ENCODE measurements at places on chromosomes 4 and X.

DNA sequence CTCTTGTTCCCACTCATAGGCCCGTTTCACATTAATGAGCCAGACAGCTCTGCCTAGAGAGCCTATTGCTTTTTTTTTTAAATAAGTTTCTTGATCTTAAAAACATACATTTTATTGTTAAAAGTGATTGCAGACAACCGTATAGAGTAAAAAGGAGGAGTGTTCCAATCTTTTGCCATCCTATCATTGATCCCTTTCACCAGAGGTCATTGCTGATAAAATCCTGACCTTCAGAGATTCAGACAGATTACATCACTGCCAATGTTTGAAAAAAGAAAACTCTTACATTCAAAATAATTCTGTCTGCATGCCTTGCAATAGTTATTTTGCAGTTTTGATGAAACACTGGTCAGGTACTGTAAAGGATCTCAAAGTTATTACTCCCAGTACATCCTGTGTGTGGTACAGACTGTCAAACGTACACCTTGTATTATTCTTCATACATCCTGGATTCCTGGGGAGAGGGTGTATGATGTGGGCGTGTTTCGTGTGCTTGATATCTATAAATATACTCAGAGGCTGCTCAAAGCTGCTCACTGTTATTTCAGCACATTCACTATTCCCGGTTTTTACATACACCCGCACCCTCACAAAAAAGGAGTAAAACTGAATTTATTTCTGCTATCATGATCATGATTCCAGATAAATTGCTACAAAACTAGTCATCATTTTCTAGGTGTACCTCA is 15.4 kb upstream of the KLHL2 start:
- DNase-seq = no peak

DNA sequence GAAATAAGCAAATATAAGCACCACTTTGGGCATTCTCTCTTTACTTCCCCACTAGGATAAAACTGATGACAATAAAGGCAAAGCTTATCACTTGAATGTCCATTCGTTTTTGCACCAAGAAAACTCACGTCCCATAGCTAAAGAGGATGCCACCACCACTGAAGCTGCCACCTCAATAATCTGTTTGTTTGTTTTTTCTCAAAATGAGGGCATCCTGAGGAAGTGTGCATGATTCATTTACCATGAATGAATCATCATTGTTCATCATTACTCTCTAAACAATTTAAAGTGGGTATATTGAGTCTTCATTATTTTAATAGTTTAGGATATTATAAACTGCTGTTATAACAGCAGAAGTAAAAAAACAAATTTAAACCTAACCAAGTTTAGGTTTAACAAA is 168.2 kb downstream of the DCTD start:
- DNase-seq = no peak

DNA sequence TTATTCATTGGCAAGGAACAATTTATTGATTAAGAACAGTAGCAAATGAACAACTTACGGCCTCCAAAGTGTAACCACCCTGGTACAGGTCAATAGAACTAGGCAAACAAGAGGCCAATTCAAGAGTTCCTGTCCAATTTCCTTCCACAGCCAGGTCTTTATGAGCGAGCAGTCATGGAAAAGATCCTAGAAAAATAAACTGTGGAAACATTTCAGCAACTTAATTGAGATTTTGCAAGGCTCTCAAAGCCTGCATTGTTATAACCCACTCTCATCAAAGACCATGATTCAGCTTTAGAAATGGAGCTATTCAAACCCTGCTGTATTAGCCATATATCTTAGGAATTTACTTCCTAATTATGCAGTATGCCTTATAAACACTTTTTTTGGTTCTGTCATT is 43.6 kb downstream of the UNC5C start:
- DNase-seq = no peak

DNA sequence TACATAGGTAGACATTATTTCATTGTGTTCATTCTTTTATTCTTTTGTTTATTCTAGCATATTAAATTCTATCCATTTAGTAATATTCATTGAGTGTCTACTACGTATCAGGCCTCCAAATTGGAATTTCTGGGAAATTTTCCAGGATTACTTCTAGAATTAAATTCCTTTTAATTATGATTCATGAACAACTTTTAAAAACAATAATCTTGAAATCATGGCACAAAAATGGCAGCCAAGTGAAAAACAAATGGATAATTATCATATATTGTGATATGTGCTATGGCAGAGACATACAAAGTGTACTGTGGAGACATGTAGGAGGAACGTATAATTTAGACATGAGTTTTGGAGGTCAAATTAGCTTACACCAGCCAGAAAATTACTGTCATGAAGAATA is 868.5 kb downstream of the FAT4 start:
- no peak for DNase-seq

GRCh38 chr4:48546336-48546735 is 56.3 kb downstream of the ZAR1 start:
- DNase-seq = no peak

- no peak for DNase-seq
These were observed 2.7 kb downstream of the RUFY3 start for GRCh38 chr4:70724463-70724862.

DNA sequence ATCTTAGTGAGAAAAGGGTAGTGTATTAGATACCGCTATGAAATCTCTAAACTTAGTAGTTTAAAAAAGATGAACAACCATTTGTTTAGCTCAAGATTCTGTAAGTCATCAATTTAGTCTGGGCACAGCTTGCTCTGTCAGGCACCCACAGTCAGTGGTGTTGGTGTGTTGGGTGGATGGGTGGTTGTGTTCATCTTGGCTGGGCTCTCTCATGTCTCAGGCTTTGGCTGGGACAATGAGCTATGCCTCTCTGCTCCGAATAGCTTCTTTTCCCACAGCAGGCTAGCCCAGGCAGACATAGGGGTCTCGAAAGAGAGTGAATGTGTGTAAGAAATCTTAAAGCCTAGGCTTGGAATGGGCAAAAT is 127.0 kb upstream of the GATB start:
- no peak for DNase-seq

DNA sequence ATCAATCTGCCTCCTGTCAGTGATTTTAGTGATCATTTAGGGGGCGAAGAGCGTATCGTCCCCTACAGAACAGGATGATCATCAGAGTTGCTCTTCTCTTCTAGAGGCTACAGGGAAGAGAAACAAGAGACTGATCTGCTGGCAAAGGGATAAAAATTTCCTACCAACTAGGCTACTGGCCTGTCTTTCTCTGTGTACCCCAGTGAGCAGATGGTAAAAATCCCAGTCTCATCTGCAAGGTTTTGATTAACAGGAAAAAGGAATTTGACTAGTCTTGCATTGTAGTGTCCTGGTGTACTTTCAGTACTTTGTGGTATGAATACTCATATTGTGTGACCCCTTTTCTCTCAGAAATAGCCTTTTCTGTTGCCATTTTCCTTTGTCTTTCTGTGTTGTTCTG is 21.8 kb upstream of the AADAT start:
- no peak for DNase-seq

DNA sequence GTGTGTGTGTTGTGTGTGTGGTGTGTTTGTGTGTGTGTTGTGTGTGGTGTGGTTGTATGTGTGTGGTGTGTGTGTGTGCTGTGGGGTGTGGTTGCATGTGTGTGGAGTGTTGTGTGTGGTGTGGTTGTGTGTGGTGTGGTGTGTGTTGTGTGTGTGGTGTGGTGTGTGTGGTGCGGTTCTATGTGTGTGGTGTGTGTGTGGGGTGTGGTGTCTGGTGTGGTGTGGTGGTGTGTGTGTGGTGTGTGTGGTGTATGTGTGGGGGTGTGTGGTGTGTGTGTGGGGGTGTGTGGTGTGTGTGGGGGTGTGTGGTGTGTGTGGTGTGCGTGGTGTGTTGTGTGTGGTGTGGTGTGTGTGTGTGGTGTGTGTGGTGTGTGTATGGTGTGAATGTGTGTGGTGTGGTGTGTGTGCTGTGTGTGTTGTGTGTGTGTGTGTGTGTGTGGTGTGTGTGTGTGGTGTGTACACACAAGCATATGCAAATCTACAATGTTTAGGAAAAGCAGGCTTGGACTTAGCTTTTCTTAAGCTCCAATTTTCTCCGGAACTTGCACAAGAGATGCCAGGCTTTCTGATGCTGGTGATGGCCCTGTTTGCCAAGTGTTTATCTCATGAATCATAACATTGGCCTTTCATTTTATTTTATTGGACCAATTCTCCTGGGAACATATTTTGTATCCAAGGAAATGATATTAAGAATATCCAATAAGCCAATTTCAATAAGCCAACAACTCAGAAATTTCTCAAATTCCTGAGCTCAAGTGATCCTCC is 148.7 kb downstream of the SPATA18 start:
- DNase-seq = no peak

- DNase-seq = no peak
These were observed 12.2 kb upstream of the TMEM128 start for GRCh38 chr4:4260185-4260751.

DNA sequence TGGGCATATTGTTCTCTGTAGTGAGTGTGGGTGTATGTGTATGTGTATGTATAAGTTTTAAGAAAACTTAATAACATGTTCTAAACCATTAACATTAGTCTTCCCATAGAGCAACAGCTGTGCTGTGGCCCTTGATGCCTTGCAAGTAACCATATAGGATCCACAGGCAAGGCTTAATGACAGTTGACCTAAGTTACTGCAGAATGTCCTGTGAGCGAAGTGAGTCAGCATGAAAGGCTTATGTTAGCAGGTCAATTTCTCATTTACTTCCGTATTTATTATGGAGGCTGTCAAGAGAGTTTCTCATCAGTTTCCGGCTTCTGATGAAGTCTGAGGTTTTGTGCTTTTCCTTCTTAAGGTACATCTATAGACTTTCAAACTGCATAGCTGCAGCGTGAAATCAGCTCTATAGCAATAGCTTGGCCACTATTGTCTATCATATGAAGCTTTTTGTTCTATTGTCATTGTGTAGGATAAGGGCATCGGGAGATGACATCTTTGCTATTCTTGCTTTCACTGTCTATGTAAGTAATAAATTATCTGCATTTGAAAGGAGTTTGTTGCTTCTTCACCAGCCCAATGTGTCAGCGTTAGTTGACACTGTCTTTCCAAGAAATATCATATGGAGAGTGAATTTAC is 1153.4 kb upstream of the AGA start:
- DNase-seq = no peak

DNA sequence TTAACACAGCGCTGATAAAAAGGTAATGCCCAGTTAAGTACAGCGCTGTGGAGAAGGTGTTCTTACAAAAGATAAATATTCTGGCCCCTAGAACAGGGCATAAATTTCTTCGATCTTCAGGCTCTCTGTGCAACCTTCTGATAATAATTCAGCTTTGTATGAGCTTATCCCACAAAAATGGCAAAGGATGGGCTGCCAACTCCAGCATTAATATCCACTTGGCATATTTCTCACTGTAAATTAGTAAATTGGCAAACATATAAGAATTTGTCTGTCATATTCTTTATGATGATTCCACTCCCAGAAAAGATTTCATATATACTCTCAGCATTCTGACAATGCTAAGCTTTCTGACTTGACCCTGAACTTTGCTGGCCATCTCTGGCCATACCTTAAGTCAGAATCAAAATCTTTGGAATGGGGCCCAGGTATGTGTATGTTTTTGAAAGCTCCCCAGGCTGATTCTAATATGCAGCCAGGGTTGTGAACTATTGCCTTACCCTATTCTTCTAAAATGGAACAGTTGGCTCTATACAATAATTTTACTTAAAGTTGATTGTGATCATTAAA is 134.8 kb downstream of the FRYL start:
- no peak for DNase-seq

- no peak for DNase-seq
These were observed 2548.6 kb downstream of the PCDH7 start for GRCh38 chr4:33268776-33269175.

DNA sequence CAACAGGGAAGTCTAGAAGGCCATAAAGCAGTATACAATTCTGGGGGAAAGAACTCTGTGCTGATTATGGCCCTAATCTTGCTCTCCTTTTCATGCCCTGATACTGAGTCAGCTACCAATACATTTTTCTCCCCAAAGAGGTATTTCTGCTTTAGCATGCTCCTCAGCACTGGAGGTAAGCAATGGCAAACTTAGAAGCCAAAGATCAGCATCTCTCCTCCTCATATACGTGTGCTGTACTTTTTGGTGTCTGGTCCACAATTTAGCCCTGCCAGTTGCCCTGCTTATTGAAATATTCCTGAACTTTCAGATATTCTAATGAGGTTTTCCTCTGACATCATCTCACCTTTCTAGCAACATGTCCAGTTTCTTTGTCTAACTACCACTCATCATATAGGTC is 226.2 kb downstream of the FSTL5 start:
- no peak for DNase-seq

GRCh38 chr4:48341776-48342605 is 662 bp downstream of the SLAIN2 start:
- DNase-seq = peak; percentile 10

- DNase-seq = no peak
These were observed 219.4 kb upstream of the ZC4H2 start for GRCh38 chrX:65195621-65196020.

Measured in activated CD8-positive, alpha-beta memory T cell treated with anti-CD3 and anti-CD28 coated beads for 4 hours (primary cell).